Urothelium cell line (cell line): ENCODE measurements at places on chromosomes 3 and 15.

DNA sequence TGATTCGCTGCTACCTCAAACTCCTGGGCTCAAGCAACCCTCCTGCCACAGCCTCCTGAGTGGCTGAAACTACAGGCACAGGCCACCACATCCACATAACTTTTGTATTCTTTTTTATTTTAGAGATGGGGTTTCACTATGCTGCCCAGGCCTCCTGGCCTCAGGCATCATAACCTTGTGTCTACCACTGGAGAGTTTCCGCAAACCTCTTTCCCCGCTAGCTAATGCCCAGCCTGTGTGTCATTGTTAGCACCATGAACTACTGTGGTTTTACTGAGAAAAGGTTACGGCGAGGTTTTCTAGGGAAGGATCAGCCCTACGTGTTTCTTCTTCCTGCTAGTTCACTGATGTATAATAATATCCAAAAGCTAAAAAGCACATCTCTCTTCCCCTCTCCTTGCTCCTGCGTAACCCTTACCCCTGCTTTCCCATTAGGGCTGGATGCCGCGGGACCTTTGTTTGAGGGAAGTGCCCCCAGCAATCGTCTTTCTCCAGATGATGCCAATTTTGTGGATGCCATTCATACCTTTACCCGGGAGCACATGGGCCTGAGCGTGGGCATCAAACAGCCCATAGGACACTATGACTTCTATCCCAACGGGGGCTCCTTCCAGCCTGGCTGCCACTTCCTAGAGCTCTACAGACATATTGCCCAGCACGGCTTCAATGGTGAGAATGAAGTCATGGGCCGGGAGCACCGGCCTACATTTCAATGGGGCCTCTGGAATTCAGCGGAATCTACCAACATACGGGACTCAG is 113.7 kb downstream of the LIPC start:
- DNase-seq, result no peak

DNA sequence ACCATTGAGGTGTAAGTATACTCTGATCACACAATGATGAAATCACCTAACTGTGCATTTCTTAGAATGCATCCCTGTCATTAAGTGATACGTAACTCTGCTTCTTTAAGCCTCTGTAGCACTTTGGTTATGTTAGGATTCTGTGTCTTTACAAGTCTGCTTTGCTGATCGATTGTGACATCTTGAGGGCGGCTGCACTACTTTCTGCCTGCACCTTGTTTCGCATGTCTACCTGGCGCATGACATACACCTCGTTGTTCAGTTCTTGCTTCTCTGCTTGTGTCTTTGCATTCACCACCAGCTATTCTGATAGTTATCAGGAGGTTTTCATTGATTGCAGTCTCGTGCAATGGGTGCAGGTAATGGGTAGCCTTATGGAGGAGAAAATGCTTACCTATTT is 32.7 kb downstream of the IGF1R start:
- no peak for DNase-seq

DNA sequence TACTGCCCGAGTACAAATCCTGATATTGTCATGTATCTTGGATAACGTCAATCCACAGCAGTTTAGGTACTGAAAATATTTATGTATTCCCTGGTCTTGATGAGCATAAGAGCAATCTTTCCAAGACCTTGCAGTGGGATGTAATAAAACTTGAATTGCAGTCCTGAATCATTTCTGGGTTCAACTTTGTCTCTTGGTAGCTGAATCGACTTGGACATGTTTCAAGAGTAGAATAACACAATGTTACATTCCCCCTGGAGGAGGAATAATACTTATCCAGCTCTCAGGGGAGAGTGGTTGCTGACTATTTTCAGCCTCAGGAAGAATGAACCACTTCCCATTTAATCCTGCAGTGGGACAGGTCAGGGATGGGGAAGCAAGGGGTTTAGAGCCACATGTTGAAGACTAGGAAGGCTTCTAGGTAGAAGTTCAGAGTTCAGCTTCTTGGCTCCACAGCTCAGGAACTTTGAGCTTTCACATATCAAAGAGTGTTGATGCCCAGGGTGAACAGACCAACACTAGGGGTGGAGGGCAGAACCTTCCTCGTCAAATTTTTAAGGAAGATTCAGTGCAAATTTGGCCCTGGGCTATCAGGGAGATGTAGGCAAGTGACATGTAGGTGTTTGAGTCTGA is 43.4 kb upstream of the GPD1L start:
- DNase-seq, result no peak

DNA sequence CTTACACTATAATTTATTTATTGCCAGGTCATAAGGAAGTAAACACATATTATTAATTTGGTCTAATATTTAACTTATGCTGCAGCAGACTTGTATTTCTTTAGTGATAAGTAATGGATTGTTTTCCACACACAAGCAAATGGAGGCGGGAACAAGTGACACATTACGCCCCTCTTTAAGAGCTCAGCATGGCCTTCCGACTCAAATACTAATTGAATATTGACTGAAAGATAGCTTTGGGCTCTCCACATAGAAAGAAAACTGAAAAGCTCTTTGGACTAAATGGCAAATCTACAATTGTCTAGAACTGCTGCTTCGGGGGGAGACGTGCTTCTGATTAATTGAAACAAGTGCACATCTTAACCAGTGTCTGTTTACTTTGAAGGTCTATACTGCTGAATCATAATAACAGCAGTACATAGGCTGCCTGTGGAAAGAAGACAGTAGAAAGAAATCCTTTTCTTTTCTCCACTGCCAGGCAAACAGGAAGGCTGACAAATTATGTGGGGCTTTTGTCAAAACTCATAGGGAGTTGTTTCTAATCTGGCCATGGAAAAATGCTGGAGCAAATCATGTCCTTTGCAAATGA is 15.9 kb downstream of the CADPS start:
- DNase-seq, result no peak

DNA sequence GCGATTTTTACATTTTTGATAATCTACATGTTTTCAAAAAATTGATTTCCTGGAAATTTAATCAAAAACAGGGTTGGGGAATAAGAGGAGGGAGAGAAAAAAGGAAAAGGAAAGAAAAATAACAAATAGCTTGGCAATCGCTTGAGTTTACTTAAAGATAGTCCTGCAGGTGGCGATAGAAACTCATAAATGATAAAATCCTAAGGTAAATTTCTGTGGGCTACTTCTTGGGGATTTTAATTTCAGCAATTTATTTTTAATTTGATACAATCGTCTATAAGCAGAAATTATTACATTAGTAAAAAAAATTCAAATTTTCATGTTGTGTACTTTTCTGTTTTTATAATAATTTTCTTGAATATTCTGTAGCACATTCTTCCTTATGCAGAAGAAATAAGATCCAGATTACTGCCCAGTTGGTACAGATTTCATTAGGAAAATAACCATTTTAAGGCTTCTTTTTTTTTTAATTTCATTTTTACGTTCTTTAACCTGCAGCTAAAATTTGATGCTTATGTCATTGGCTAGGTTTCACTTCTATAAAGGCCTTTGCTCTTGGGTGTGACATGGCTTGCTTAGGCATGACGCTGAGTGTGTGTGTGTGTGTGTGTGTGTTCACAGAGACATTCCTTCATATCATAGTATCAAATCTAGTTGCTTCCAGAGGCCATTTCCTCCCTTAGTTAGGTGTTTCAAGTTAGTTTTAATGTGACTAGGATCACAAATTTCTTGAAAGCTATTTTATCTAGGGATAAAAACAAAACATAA is 181.8 kb downstream of the MCTP2 start:
- no peak for DNase-seq

GRCh38 chr3:144864646-144865045 is 893.0 kb downstream of the DIPK2A start:
- no peak for DNase-seq

DNA sequence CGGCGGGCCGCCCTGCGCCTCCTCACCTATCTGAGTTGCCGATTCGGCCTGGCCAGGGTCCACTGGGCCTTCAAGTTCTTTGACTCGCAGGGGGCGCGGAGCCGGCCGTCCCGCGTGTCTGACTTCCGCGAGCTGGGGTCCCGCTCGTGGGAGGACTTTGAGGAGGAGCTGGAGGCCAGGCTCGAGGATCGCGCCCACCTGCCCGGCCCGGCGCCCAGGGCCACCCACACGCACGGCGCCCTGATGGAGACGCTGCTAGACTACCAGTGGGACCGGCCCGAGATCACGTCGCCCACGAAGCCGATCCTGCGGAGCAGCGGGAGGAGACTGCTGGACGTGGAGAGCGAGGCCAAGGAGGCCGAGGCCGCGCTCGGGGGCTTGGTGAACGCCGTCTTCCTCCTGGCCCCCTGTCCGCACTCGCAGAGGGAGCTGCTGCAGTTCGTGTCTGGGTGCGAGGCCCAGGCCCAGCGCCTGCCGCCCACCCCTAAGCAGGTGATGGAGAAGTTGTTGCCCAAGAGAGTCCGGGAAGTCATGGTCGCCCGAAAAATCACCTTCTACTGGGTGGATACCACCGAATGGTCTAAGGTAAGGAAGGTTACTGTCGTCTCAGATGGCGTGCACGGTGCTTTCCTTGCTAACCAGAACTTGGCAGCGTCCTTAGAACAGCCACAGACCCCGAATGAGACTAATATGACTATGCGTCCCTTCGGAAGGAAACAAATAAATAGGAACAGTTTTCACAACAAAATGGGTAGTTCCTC is 567 bp downstream of the TICRR start:
- no peak for DNase-seq

- DNase-seq, result peak; percentile 27
Observed at GRCh38 chr3:130894130-130894985, 474 bp downstream of the ATP2C1 start.

DNA sequence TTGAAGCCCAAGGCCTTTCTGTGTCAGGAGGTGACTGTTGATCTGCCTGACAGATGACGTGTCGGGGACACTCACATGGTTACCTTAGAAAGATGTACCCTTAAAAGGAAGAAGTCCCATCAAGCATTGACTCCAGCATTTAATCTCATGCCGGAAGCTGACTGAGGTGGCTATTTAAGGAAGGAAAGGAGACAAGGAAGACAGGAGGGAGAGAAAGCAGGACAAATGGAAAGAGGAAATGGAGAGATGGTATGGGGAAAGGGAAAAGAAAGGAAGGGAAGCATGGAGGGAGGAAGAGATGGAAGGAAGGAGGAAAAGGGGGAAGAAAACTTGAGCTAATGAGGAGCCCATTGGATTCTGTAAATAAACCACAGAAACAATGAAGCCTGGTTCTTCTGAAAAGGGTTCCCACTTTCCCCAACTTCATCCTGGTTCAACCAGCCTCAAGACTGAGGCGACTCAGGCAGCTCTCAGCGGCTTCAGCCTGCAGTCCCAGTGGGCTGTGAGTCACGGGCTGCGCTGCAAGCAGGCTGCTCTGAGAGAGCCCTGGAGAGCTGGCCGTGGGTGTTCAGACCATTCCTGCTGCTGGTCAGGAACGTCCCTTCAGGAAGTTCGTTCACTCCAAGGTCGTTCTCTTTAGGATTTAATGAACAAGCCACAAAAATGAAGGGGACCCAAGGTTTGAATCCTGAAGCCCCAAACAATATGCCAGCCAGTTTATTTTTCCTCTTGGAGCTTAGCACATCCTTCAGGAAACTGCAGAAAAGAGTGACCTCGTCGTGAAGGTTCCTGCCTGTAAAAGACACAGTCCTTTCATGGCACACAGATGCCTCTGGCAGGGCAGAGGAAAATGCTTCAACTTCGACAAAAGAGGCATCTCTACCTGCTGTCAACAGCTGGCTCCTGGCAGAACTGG is 69.6 kb upstream of the THBS1 start:
- DNase-seq, result peak; percentile 81

GRCh38 chr15:70058642-70059360 is 38.9 kb downstream of the TLE3 start:
- DNase-seq, result no peak

DNA sequence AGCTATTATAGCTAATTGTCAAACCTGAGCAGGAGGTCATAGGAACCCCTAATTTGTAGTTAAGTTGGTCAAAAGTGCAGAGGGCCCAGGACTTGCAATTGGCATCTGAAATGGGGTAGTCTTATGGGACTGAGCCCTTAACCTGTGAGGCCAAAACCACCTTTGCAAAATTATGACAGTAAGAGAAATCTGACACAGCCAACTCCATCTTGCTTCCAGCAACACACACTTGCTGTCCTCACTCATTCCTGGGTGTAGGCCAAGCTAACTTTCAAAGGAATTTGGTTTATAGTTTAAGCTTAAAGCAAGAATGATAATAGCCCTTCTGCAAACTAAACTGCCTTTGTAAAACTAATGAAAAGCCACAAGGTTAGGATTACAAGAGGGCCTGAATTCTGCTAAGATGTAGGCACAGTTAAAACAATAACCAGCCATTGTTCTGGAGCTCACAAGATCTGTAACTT is 57.6 kb upstream of the FRMD4B start:
- DNase-seq, result no peak

DNA sequence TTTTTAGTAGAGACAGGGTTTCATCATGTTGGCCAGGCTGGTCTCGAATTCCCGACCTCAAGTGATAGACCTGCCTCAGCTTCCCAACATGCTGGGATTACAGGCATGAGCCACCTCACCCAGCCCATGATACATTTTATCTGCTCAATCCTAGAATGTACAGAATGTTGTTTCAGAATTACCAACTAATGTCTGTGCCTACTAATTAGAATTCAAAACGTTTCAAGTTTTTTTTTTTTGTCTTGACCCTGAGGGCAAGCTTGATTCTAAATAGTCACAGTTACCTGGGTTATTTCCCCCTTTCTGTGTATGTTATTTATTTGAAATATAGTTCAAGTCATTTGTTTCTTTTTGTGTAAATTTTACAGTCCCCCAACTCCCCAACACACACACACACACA is 5.3 kb upstream of the KIF23 start:
- DNase-seq, result no peak

- no peak for DNase-seq
Observed at GRCh38 chr3:144270100-144270499, 298.5 kb downstream of the DIPK2A start.

- no peak for DNase-seq
Observed at GRCh38 chr3:186268616-186269448, 93.2 kb downstream of the DGKG start.

GRCh38 chr3:122353893-122354401 is 28.9 kb downstream of the CSTA start:
- no peak for DNase-seq

- no peak for DNase-seq
Observed at GRCh38 chr3:176120507-176120906, 1076.8 kb downstream of the TBL1XR1 start.

GRCh38 chr3:16177962-16178627 is 3.6 kb downstream of the GALNT15 start:
- DNase-seq, result peak; percentile 90

DNA sequence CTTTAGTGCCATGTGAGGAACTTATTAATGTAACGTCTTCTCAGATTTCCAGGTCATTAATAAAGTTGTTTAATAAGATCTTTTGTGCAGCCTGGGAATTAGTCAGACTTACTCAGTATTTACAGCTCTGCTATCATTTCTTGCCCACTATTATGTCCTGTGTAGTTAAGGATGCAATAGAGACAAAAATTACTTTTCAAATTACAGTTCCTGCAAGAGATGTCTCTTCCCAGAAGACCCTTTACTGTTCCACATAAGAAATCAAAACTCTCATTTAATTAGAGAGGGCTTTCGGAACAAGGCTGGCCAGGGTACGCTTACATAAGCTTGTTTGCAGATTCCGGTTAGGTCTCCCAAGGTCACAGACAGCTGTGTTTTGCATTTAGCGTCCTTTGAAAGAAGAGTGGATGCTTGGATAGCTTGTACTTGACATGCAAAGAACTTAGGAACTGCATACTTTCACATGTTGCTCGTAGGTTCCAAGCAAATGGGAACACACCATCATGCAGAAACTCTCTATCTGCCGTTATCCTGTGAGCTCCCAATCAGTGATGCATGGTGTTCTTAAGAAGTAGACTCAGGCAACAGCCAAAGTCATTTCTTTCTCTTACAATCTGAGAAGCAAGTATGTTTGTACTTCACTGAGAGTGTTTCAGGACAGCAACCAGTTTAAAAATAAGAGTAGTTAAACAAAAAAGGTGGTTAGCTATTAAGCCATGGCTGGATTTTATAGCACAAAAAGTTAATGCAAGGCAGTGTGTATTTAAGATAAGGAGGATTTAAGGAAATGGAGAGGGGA is 37.4 kb downstream of the FILIP1L start:
- no peak for DNase-seq
